ENCODE measurements at places on chromosomes 3 and 15. TPM values are rescaled to one million over a fixed set of nuclear protein-coding genes. Genes with fewer than 3 reads are reported as not detected.

DNA sequence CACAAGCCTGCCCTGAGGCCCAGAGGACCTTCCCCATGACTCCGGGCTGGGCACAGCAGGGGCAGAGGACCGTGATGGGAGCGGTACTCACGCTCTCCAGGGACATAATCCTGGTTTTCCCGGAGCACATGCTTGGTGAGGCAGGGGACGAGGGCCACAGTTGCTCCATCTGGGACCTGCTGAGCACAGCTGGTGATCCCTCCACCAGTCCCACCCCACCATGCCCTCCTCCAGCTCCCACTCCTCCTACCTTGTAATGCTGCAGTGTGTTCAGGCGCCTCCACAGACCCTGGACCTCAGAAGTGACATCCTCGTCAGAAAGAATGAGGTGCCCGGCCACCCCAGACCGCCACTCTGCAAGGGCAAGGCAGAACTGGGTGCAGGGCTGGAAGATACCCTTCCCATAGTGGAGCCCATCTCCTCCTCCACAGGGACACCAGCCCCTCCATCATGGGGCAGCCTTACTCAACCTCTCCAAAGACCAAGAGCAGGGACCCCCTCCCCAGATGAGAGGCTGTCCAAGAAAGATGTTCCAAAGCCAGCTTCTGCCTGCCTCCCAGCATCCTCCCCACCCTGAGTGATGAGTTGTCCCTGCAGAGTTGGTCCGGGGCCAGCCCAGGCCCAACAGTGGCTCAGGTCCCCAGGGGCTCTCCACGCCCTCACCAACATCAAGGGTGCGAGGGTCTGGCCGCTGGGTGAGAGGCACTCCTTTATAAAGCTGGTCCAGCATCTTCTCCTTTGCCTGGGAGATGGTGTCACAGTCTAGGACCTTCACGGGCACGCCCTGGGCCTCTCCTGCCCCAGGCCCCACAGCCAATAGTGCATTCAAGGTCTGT is 19.5 kb downstream of the PLXNB1 start:
- peak; percentile 37 for DNase-seq

GRCh38 chr3:113914646-113915045 is 33.2 kb upstream of the ZDHHC23 start:
- DNase-seq, result no peak

DNA sequence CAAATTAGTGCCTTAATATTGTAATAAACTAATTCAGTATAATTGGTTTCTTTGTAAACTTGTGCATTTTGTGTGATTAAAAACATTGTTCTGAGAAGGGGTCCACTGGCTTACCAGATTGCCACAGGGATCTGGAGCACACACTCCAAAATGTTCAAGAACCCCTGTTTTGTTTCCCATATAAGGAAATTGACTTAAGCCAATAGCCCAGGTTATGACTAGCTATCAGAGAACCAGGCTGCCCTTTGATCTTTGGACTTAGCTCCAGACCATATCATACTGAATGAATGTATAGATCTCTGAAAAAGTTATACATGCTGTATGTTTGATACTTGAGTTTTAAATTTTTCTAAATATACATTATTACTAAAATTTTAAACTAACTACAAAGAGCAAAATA is 91.7 kb downstream of the NPTN start:
- DNase-seq, result no peak

DNA sequence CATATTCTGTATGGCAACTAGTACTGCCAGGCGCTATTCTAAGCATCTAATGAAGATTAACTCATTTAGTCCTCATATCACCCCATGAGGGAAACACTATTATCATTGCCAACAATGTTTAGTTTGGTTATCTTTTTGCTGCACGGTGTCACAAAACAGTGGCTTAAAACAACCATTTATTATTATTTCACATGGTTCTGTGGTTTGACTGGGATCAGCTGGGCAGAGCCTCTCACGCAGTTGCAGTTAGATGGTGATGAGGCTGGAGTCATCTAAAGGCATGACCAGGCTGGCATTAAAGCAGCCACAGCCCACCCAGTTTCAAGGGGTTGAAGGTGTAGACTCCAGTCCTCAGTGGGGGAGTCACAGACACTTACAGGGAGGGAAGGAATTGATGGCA is 32.8 kb upstream of the RASA2 start:
- DNase-seq, result no peak

DNA sequence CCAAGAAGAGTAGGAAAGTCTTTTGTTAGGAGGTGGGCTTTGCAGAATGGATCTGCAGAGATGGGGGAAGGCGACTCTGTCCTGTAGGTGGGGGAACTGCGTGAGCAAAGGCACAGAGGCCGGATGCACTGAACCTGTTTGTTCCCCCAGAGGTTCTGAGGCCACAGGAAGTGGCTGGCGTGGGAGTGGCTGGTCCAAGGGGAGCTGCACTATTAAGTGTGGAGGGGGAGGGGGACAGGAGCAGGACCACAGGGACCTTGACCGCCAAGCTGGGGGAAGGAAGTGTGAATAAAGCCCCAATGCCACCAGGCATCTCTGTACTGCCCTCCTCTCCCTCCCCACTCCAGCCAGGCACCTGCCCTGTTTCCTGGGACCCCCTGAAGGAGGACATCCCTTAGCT is 51.8 kb downstream of the CYP11A1 start:
- no peak for DNase-seq

DNA sequence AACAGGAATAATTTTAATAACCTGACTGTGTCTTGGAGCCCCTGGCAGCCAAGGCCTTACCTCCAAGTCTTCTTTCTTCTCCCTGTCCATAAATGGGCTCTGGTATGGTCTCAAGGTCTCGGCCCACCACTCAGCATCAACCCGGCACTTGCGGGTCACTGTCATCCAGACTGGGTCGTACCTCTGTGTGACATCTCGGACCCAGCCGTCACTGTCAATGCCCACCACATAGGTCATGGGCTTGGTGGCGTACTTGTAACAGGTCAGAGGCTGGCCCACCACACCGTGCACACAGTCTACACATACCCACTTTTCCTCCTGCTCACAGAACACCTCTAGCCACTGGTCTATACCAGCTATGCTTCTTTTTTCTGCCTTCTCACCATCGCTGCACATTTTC is 20.4 kb downstream of the XPC start:
- no peak for DNase-seq

- no peak for DNase-seq
These were observed 49.4 kb upstream of the LCTL start for GRCh38 chr15:66614951-66615760.

- no peak for DNase-seq
These were observed 52.8 kb upstream of the THUMPD3 start for GRCh38 chr3:9310043-9310442.

GOLGA6L4 gene
- 1.0 TPM for polyA plus RNA-seq

IQGAP1 gene
- polyA plus RNA-seq, result 30.0 TPM

SPINT1 gene
- polyA plus RNA-seq, result 0.43 TPM

SPATA12 gene
- polyA plus RNA-seq, result 0.02 TPM

EAF2 gene
- 6.0 TPM for polyA plus RNA-seq

MYRIP gene
- polyA plus RNA-seq, result 2.4 TPM

RFTN1 gene
- 21.2 TPM for polyA plus RNA-seq

MED12L gene
- polyA plus RNA-seq, result 0.25 TPM

TLR9 gene
- 0.05 TPM for polyA plus RNA-seq

Measured in right cardiac atrium (tissue), 5 donors.